EH (cell line): ENCODE measurements at places on chromosomes 6 and 20.

DNA sequence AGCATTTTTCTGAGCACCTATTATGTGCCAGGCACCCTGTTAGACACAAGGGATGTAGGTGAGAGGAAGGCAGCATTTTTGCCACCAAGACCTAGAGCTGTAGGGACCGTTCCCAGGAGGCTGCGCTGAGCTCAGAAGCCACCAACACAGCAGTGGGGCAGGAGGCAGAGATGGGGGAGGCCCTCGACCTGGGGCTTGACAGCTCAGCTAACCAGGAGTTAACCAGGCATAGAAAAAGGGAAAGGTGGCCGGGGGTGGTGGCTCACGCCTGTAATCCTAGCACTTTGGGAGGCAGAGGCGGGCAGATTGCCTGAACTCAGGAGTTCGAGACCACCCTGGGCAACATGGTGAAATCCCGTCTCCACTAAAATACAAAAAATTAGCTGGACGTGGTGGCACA is 29.5 kb downstream of the KIF25 start:
- DNase-seq, result no peak

GRCh38 chr6:37741757-37742400 is 44.2 kb upstream of the MDGA1 start:
- DNase-seq, result peak; percentile 24

DNA sequence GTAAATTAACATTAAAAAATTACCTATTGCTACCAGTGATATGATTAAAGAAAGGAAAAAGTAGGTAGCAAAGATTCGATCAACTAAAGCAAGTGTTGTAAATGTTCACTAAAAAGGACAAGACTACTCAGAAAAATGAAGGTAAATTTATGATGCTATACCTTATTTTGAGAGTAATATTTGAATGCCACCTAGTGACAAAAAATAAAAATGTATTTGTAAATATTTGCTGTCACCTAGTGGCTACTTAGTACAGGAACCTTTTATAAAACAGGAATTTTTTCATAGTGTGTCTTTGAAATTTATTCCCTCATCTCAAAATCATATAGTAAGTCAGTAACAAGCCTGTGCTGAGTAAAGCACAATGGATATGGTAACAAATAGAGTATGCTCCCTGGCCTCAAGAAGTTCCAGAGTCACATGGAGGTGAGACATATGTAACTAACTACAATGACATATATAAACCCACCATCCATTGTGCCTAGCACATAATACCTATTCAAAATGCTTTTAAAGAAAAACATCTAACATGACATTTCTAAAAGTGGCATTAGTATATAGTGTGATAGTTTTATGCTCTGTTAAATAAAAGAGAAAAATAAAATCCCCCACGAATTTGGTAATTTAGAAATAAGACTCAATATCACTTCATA is 193.1 kb upstream of the SIM1 start:
- peak; percentile 31 for DNase-seq

DNA sequence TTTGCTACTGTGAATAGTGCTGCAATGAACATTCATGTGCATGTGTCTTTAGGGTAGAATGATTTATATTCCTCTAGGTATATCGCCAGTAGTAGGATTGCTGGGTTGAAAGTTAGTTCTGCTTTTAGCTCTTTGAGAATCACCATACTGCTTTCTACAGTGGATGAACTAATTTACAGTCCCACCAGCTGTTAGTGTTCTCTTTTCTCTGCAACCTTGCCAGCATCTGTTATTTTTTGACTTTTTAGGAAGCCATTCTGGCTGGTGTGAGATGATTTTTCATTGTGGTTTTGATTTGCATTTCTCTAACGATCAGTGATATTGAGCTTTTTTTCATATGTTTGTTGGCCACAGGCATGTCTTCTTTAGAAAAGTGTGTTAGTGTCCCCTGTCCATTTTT is 40.0 kb downstream of the PLG start:
- no peak for DNase-seq

GRCh38 chr20:44838521-44838920 is 28.2 kb upstream of the RIMS4 start:
- no peak for DNase-seq

GRCh38 chr6:40251637-40252300 is 317.5 kb upstream of the MOCS1 start:
- DNase-seq, result no peak

DNA sequence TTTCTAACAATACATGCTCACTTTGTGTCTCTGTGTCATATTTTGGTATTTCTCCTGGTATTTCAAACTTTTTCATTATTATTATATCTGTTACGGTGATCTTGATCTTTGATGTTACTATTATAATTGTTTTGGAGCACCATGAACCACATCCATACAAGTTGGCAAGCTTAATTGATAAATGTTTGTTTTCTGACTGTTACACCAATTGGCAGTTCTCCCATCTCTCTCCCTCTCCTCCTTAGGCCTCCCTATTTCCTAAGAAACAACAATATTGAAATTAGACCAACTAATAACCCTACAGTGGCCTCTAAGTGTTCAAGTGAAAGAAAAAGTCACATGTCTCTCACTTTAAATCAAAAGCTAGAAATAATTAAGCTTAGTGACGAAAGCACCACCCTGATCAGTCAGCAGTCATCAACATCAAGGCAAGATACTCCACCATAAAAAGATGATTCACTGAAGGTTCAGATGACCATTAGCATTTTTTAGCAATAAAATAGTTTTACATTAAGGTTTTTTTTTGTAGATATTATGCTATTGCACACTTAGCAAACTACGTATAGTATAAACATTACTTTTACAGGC is 61.5 kb downstream of the IBTK start:
- DNase-seq, result peak; percentile 16

DNA sequence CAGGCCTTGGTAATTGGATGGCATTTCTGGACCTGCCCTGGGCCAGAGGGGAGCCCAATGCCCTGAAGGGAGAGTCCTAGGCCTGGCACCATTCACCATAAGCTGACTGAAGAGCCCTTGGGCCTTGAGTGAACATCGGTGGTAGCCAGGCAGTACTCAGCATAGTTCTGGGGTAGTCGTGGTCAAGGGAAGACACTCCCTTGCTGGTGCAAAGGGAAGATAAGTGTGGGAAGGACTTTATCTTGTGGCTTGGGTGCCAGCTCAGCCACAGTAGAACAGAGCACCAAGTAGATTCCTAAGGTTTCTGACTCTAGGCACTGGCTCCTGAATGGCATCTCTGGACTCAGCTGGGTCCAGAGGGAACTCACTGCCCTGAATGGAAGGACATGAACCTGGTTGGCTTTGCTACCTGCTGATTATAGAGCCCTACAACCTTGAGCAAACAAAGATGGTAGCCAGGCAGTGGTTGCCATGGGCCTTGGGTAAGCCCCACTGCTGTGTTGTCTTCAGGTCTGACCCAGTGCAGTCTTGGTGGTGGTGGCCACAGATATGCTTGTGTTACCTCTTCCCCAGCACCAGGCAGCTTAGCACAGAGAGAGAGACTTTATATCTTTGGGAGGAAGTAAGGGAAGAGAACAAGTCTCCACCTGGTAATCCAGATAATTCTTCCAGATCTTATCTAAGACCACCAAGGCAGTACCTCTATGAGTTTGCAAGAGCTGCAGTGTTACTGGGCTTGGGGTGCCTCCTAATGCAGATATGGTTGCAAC is 83.5 kb downstream of the PRDM13 start:
- no peak for DNase-seq

DNA sequence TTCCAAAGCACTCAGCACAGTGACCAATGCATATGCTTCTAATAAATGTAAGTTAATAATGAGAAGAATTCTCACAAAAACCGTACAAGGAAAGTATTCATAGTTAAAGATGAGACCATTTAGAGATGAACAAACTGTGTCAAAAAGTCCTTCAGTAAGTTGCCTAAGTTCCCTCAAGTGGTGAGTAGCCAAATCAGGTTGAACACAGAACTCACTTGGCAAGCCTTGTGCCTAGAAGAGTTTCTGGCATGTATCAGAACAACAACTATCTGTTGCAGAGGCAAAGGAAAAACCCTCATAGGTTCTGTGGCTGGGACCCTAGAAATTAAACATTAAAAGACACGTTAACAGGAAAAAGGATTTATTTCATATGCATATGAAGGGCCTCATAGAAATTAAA is 129.6 kb upstream of the DOK5 start:
- peak; percentile 49 for DNase-seq

DNA sequence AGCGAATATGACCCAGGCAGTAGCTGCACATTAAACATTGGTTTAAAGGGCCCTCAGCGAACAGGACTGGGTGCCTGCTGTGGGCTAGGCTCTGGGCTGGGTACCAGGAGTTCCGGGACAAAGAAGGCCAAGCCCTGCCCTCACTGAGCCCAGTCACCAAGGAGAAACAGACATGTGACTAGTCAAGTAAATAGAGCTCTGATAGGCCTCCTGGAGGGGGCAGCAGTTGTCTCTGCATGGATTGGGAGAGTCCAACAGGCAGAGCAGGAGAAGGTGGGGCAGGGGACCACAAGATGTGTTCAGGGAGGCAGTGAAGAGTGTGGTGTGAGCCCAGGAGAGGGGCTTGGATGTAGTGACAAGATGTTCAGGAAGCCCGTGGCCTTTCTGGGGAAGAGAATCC is 3.1 kb downstream of the HM13 start:
- peak; percentile 71 for DNase-seq

DNA sequence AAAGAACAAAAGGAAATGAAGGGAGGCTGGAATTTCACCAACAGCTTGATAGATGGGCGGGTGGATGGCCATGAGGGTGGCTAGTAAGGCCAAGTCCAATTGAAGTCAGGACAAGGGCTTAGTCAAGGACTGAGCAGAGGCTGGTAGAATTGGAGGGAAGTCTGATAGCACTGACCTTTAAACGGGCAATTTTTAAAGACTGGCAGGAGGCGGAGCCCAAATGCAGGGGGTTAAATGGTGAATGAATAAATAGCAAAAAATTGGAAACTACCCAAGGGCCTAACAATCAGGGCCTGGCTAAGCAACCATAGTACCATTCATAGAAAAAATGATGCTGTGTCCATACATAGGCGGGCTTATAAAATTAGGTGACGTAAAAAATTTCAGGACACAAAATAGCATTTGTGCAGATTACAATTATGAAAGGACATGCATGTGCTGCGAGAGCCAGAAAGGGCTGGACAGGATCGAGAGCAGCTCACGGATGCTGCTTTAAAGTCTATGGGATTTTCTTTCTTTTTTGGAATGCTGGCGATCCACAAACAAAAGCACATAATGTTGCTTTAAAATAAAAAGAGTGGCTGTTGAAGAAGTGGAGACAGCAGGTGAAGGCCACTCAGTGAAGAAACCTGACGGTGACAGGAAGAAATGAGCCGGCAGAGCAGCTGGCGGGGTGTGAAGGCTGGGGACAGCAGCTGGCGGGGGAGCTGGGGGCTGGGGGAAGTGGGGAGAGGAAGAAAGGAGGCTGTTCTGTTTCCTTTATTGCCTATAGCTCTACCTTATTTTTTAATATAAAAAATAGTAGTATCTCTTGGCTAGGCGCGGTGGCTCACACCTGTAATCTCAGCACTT is 42.8 kb upstream of the TAF8 start:
- DNase-seq, result no peak

DNA sequence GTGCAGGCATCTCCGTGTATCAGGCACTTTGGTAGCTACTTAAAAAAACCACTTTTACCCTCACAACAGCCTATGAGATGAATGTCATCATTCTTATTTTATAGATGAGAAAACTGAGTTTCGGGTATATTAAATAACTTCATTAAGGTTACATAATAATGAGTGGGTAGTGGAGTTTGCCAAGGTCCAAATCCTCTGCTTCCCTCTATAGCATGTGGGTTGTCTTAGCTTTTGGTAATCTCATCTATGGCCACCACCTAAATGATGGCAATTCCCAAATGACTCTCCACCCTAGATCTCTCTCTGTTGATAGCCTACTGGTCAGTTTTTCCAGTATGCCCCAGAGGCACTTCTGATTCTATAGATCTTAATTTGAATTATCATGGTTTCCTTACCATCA is 3.7 kb upstream of the RNF144B start:
- DNase-seq, result no peak

DNA sequence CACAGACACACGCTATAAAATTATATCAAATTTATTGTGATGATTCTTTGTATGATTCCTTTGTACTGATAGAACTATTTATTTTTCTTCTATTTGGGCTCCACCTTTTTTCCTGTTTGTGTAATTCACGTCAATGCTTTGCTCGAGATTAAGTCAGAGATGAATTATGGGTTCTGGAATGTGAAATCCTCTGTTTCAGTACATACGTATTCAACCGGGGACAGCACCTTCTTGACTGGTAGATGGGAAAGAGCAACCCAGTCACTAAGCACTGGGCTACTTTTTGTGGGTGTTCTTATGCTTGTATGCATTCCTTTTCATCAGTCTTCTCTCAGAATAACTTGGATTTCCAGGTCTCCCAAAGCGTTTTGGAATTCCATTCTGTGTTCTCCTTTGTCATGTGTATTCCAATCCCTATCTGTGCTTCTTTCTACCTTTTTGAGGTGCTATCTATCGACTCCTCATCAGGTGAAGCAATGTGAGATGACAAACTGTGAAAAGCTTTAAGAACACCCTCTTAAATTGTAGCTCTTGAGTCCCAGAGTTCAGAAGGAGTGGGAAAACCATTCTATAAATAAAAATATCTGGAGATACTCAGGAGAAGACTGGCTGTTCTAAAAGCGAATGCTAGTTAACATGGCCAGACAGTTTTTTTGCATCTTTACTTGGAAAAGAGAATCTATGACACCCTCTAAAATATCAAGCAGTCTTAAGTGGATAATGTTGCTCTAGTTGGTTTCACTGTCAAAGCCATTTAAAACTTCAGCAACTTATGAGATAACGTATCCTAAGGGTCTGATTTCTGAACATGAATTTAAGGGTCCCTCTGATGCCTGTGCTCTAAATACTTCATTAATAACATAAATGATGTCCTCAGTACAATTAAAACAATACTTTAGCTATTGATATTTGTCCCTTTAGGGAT is 197.7 kb upstream of the PREP start:
- peak; percentile 63 for DNase-seq

DNA sequence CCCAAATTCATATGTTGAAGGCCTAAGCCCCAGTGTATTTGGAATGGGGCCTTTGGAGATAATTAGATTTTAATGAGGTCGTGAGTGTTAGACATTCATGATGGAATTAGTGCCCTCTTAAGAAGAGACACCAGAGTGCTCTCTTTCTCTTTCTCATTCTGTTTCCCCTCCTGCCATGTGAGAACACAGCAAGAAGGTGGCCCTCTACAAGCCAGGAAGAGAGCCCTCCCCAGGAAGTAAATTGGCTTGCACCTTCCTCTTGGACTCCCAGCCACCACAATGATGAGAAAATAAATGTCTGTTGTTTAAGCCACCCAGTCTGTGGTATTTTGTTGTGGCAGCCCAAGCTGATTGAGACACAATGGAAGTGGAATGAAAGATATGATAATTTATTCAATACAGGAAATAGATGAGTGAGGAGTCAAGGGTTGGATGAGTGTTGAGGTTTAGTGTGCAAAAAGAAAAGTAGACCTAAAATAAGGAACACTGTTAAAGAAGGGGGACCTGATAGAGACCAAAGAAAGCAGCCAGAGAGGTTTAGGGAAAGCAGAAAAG is 25.9 kb upstream of the ATXN1 start:
- DNase-seq, result peak; percentile 36

DNA sequence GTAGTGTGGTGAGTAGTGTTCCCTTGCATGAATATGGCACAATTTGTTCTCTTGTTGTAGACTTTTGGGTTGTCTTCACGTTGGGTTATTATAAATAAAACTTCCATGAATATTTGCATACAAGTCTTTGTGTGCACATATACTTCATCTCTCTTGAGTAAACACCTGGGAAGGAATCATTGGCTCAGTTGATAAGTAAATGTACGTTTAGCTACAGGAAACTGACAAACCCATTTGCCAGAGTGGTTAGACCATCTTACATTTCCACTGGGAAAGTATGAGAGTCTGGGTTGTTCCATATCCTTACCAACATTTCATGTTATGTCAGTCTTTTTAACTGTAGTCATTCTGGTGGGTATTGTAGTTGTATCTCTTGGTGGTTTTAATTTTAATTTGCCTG is 119.2 kb downstream of the SLX4IP start:
- DNase-seq, result no peak
